ENCODE measurements at places on chromosomes 3 and 15.

- no peak for DNase-seq
Observed at GRCh38 chr3:67192466-67192865, 194.4 kb downstream of the KBTBD8 start.

DNA sequence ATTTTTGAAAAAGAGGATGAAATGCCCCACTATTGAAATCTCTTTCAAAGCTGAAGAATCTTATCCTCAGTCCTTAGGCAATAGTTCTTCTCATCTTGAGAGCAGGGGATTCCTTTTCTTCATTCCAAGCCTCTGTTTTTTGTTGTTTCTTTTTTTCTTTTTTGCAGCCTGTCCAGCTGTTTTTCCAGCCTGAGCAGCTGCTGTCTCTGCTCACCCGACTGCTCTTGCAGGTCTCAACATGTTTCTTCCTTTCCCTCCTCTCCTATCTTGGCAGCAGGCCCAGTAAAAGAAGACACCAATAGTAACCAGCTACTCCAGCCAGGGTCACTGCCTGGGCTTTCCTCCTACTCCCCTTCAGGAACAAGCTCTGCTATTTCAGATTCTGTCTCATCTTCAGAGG is 23.8 kb downstream of the MEX3B start:
- DNase-seq, result no peak

GRCh38 chr15:35888815-35889214 is 342.9 kb upstream of the DPH6 start:
- DNase-seq, result no peak

DNA sequence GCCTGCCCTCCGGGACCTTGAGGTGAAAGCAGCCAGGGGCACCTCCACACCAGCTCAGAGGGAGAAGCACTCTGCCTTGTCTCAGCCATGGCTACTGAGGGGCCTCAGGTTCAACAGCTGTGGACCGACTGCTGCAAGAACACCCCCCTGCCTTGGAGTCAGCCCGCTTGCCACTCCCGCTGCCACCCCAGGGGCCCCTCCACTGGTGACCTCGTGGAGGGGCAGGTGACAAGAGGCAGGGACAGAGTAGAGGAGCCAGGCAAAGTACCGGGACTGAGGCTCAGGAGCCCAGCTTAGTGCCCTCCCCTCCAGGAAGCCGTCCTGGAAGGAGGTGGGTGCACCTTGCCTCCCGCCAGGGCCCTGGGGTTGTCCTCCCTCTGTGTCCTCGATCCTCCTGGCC is 79.6 kb upstream of the RPL32 start:
- DNase-seq, result no peak

GRCh38 chr3:76570436-76571057 is 469.4 kb upstream of the ROBO2 start:
- no peak for DNase-seq

DNA sequence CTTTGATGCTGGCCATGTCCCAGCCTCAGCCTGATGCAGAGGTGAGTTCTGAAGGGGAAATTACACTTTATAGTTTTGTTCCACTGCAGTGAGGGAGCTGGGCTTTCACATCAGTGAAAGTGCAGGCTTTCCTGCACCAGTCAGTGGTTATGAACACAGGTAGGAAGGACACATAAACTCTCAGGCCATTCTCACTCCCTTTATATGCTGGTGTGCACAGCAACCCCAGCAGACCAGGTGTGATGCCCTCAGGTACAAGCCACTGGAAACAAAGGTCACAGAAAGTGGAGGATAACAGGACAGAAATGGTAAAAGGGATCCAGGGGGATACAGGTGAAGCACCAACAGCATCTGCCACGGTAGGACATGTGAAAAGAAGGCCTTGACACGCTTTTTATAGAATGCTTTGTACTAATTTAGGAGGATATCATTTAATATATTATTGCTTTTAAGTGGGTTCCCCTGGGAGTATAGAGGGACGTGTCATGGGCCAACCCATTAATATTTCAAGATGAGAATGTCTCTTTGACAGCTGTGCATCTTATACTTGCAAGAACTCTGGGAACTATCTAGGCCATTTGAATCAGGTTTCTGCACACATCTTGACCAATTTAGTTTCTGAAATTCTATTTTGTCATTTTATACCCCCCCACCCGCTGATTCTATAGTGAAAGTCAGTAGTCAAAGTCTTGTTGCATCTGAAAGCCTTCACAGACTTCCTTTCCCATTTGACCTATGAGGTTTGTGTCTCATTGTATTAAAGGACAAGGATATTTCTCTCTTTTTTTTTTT is 25.0 kb upstream of the BLM start:
- DNase-seq, result no peak

DNA sequence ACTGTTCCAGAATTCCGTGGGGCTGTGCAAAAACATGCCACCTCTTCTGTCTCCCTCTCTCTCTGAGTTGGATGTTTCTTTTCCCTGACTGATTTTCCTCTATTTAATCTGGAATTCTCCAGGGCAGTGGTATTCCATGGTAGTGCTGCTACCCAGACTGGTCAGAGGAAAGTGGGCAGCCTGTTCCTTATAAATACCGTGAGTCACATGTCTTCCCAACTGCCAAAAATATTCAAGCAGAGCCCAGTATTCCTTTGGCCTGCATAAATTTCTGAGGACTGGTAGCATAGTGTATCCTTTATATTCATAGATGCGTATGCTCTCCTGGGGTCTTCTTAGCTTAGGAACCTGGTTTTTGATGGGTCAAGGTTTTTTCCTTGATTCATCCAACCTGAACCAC is 40.9 kb downstream of the CEMIP start:
- DNase-seq, result no peak

GRCh38 chr15:23483821-23484299 is 36.8 kb upstream of the GOLGA6L2 start:
- no peak for DNase-seq

DNA sequence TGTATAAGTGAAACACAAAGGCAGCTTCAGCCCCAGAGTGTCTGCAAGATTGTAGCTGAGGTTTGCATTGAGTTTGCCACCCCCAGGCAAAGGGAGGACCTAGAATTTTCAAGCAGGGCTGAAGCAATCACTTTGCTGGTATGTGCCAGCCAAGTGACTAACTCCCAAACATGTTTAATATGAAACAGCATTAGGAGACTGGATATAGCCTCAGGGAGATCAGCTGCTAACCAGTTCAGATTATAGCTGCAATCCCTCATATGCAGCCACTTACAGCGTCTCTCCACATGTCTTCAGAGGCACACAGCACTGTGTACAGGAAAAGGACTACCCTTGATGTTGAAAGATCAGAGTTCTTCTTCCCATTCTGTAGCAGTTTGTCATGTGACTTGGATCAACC is 38.4 kb upstream of the PPP2R3A start:
- DNase-seq, result no peak

DNA sequence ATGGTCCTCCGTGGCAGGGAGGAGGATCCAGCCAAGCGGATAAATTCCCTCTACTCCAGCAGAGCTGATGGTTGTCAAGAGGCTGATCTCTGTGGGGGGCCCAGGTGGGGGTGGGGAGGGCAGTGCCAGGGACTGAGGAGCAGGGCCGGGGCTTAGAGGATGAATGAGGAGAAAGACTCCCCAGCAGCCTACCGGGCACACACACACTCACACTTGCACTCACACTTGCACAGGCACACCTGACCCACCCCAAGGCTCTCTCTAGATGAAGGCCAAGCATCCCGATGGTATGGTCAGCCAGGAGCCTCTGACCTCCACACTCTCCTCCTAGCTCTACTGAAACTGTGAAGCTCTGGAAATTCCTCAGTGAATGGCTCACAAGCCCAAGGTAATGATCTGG is 131.3 kb upstream of the PRR20G start:
- DNase-seq, result no peak

DNA sequence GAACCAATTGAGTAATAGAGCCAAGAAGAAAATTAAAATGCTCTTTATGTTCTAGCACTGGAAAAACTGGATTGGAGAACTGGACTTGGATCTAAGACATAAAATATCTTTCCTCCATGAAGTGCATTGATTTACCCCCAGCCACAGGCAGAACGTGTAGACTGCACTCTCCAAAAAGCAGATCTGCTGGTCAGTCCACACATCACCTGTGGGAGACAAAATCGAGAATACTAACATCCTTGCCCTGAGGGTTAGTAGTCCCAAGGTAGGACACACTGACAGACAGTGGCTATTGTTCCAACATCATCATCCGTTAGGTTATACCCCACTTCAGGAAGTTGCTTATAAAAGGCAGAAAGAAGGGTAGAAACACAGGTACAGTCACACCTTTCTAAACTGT is 257.1 kb upstream of the STT3B start:
- DNase-seq, result no peak

DNA sequence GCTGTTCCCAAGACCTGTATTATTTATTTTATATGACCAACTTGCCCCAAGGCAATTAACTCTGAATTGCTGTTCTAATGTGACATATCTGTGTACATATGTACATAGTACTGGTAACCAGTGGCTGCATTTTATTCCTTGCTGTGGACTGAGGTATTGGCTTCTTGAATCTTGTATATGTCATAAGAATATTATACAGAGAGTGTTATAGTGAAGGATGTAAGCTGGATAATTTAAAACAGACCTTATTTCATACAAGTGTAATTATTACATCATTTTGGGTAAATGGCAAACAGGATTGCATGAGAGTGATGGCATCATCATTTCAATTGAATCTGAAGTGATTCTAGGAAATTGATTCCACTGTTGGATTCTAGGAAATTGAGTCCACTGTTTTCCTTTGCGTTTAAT is 32.9 kb downstream of the B3GALNT1 start:
- no peak for DNase-seq

- DNase-seq, result no peak
Observed at GRCh38 chr3:194215392-194215791, 79.4 kb downstream of the HES1 start.

DNA sequence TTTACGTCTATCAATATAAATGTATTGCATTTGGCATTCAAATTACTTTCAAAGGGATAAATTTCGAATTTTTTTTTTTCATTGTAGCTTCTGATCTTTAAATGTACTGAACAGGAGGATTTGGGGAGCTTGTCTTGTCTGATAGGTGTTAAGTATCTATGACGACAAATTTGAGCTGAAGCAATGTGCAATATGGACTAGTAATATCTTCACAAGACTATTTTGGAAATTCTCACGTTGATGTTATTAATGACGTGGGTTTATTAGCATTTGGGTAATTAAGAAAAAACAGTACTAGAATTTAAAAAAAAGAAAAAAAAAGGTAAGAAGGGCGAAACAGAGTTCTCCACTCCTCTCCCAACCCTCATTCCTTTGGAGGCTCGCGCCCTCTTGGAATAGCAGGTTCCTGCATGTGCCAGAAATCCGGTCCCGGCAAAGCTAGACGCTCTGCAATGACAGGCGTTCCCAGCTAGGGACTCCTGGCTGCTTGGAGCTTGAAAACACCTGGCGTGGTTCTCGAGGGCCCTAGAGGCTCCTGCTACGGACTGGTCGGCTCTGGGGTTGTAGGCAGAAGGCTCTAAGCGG is 648 bp upstream of the P2RY1 start:
- DNase-seq, result no peak
